ENCODE measurements at places on chromosomes 4 and X.

GRCh38 chr4:62917649-62918048, 1491.6 kb downstream of the TECRL start:
- no peak overlapping the region for H3K27ac ChIP-seq
- no peaks in the 10 kb centered on the region for H3K36me3 ChIP-seq
- DNase-seq, result no peak

GRCh38 chr4:7207628-7208231, 15.4 kb downstream of the SORCS2 start:
- H3K4me1 ChIP-seq, result peaks cover 5% of the 10 kb centered on the region
- H3K36me3 ChIP-seq, result no peaks in the 10 kb centered on the region
- DNase-seq, result no peak

- no peaks in the 10 kb centered on the region for H3K4me1 ChIP-seq
- no peak for DNase-seq
- no peak overlapping the region for H3K27ac ChIP-seq
These were observed 35.1 kb downstream of the HADH start for GRCh38 chr4:108024878-108025165.

GRCh38 chr4:152943672-152944071, 7.5 kb downstream of the FHDC1 start:
- peak; percentile 30 for DNase-seq
- H3K27ac ChIP-seq, result peak overlapping the region; percentile 51
- H3K4me3 ChIP-seq, result no peak overlapping the region
- H3K27me3 ChIP-seq, result no peaks in the 10 kb centered on the region
- H3K36me3 ChIP-seq, result no peaks in the 10 kb centered on the region

DNA sequence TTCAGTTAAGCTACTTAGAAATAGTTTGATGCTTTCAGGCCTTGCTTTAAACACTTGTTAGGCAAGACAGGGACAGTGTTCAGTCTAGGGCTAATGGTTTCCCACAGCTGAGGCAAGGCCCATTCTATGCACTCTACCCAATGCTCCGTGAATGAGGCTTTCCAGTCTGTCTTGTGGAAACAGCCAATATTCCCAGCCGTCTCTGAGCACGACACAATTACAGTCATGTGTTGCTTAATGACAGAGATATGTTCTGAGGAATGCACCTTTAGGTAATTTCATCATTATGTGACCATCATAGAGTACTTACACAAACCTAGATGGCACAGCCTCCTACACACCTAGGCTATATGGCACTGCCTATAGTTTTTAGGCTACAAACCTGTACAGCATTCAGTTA, 9.5 kb upstream of the FAM200B start:
- DNase-seq, result no peak
- no peak overlapping the region for H3K4me3 ChIP-seq
- no peaks in the 10 kb centered on the region for H3K27me3 ChIP-seq
- no peaks in the 10 kb centered on the region for H3K4me1 ChIP-seq

DNA sequence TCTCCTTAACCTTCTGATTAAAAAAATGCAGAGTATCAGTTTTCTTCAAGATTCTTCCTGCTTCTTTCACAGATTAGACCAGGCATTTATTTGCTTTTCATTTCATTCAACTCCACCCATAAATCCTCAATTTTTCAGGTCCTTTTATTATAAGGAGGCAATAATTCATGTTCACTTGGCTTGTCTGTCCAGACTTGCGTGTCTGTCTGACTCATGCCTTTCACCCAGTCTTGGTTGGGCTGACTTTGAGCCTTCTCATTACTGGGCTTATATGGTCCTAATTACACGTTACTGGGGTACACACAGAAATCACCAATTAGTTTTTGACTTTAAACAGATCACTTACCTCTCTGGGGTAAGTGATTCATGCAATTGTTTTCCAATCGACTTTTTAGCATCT, 48.8 kb upstream of the GALNT7 start:
- no peak for DNase-seq
- no peak overlapping the region for H3K27ac ChIP-seq
- H3K36me3 ChIP-seq, result no peaks in the 10 kb centered on the region
- no peaks in the 10 kb centered on the region for H3K4me1 ChIP-seq
- no peak overlapping the region for H3K4me3 ChIP-seq
- no peaks in the 10 kb centered on the region for H3K27me3 ChIP-seq

All from breast epithelium (tissue), 4 donors.